ENCODE measurements at places on chromosomes 2 and 18.

- DNase-seq: no peak
Measured at GRCh38 chr2:179938026-179938425, 69.1 kb downstream of the CWC22 start.

GRCh38 chr2:127193967-127194280 lies 26.2 kb downstream of the CYP27C1 start:
- no peak for DNase-seq

- no peak for DNase-seq
Measured at GRCh38 chr2:238159071-238159539, 335 bp downstream of the ERFE start.

GRCh38 chr2:128641421-128642080 lies 322.9 kb upstream of the HS6ST1 start:
- no peak for DNase-seq

GRCh38 chr2:54550547-54550946 lies 94.4 kb downstream of the SPTBN1 start:
- DNase-seq: no peak

DNA sequence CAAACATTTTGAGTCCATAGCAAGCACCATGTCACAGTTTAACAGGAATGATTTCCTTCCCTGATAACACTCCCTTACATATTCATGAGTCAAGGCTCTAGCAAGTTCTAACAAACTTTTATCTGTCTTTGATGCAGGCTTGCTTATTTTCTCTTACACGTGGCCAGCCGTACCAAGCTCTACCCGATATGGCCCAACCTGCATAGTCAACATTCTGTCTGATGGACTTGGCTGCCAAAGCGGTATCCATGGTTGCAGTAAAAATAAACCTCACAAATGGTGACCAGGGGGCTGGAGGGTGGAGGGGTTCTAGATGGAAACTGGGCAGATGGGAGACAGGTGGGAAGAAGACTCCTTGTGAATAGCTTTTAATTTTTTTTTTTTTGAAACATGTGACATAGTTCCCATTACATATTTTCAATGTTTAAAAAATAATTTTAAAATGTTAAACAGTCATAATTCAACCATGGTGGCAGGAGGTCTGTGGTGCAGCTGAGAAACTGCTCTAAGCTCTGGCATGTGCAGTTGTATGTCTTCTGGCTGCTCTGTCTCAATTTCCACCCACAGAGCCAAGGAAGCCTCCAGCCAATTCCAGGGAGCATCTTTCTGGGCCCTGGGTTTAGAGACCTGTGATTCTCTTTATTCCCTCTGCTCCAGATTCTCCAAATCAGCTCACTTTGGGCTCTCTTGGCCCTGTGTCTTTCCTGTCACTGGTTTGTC lies 20.7 kb upstream of the CXCR1 start:
- peak; percentile 84 for DNase-seq

DNA sequence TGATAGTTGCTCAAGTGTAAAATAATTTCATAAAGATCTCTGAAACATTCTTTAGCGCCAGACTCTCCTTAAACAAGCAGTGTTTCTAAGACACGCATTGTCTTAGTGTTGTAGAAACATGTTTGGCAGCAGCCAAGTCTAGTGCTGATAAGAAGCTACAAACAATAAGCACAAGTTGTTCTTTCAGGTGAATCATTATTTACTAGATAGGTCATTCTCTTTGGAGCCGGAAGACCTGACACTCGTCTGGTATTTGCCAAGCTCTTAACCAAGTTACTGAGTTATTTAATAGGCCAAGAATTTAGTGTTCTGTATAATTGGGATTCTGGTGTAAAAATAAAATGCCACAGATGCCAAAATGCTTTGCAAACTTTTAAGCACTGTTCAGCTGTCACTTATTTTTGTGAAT lies 852.1 kb downstream of the CPS1 start:
- DNase-seq: no peak

GRCh38 chr2:156800781-156801361 lies 364.7 kb downstream of the GPD2 start:
- DNase-seq: no peak

DNA sequence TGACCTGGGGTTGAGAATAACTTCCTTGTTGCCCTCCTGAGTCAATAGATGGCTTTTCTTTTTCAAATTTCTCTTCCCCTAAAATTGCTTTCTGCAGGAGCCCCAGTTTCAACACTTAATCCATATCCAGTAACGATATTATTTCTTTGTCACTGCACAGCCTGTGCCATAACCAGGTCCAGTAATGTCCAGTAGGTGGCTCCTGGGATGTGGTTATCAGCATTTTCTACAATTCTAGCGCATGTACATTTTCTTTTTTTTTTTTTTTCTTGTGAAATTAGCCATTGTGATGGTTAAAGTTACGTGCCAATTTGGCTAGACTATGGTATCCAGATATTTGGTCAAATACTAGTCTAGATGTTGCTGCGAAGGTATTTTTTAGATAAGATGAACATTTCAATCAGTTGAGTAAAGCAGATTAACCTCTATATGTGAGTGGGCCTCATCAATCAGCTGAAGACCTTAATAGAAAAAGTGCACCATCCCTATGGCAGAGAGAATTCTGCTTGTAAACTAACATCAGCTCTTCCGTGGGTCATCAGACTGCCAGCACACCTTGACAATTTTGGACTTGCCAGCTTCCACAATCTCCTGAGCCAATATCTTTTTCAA lies 72.9 kb upstream of the SCG2 start:
- DNase-seq: no peak

DNA sequence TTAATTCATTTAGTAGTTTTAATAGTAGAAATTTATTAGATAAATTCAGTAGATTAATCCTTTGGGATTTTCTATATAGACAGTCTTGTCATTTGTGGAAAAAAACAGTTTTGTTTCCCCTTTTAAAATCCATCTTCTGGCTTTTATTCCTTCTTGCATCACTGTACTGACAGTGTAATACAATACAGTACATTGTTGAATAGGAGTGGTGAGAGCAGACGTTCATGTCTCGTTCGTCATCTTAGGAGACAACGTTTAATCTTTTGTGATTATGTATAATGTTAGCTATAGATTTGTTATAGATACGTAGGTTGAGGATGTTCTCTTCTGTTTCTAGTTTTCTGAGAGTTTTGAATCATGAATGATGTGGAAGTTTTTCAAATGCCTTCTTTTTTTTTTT lies 61.8 kb downstream of the NCOA1 start:
- no peak for DNase-seq

- DNase-seq: no peak
Measured at GRCh38 chr2:79860228-79861058, 347.6 kb downstream of the CTNNA2 start.

DNA sequence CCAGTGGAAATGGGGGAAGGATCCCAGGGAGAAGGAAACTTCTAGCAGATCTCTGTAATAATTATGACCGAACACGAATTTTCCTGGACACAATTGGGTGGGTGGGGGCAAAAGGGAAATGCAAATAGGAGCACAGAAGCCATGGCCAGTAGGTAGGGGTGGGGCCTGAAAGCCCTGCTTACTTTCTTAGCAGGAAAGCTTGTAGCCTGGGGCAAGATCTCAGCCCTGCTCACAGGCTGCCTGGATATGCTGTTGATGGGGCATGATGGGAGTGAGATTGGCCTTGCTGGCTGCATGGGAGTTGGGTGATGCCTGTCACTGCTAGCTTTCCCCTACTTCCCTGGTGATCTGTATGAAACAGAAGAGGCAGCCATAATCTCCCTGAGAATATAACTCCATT lies 45.9 kb upstream of the SPOPL start:
- no peak for DNase-seq

DNA sequence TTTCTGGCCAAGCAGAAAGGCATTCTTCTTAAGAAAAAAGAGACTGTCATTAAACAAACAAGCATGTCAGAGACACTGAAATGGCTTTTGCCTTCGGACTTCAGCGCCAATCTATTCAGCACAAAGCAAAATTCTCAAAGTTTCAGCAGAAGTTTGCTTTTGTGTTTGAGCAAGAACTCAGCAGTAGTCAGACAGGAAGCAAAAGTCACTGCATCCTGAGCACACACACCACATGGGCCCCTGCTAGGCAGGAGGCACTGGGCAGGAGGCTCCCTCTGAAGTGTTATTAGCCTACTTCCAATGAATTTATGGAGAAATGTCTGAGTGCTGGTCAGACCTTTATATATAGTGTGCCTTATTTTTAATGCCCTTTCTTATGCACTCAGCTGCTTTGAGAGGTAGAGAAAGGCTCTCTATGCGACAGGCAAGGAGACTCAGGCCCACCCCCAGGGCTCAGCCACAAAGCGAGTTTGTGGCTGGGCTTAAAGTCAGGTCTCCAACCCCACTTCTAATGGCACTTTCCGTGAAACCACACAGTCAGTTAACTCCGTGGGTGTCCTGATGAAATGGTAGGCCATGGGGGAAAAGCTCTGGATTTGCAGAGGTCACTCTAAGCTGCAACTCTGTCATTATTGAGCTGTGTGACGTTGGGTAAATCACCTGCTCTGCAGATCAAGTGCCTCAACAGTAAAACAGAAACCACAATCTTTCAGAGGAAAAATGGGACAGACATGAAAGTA lies 161.0 kb upstream of the TMEM200C start:
- no peak for DNase-seq

- no peak for DNase-seq
Measured at GRCh38 chr2:224850081-224850480, 133.9 kb upstream of the CCDC195 start.

DNA sequence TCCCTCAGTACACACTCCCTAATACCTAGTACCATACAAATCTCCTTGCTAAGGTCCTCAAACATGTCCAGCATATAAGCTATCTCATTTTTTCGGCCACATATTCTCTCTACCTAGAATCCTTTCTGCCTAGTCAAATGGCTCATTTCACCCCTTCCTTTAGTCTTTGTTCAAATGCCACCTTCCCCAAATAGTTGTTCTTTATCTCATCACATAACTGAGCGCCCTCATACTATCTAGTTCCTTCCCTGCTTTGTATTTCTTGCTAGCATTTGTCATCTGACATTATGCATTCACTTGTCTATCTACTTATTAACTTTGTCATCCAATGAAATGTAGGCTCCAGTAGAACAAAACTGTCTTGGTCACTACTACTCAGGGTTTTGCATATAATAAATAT lies 35.5 kb downstream of the RPRD1A start:
- no peak for DNase-seq

GRCh38 chr18:35973650-35974049 lies 1.2 kb downstream of the RMP24 start:
- DNase-seq: no peak

GRCh38 chr2:29012211-29012681 lies 31.1 kb downstream of the TOGARAM2 start:
- DNase-seq: peak; percentile 67

DNA sequence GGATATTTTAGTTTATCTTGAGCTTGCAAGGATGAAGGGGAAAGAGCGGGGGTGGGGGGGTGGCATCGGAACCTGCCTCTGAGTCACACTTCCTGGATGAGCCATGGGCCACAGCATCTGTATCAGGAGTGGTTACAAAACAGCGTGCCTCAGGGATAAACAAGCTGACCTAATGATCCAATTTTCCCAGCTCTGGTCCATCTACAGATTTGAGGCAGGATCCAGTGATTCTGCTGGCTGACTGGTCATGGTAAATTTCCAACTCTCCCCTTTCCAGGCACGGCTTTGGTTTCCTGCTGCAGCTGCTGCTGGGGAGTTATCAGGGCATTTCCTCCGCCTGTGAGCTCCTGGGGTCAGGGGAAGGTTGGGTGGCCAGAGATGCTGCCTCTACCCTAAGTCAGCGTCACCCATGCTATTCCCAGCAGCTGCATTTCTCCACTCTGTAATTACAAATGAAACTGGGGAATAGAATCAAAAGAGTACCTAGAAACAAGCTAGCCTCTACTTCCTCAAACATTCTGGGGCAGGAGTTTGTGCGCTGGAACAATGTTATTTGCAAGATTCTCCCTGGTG lies 4.7 kb upstream of the HPCAL1 start:
- peak; percentile 51 for DNase-seq

- no peak for DNase-seq
Measured at GRCh38 chr2:137383391-137383790, 580.9 kb upstream of the HNMT start.

- no peak for DNase-seq
Measured at GRCh38 chr18:57581301-57581934, 5.1 kb downstream of the FECH start.

DNA sequence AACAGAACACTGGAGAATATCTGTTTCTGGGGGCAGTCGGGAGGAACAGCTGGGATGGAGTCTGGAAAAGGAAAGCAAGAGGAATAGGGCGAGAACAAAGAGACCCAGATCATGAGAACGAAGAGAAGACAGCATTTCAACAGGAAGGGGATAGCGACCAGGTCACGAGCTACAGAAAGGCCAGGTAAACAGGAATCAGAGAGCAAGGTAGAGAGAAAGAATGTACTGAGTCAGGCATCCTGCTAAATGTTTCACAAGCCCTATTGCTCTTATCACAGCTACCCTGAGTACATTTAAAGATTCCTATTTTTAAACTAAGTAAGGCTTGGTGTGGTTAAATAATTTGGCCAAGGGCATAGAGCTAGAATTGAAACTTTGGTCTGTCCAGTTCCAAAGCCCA lies 254.9 kb upstream of the RAB12 start:
- DNase-seq: no peak

- DNase-seq: no peak
Measured at GRCh38 chr2:70982971-70983370, 4.5 kb downstream of the ANKRD53 start.

DNA sequence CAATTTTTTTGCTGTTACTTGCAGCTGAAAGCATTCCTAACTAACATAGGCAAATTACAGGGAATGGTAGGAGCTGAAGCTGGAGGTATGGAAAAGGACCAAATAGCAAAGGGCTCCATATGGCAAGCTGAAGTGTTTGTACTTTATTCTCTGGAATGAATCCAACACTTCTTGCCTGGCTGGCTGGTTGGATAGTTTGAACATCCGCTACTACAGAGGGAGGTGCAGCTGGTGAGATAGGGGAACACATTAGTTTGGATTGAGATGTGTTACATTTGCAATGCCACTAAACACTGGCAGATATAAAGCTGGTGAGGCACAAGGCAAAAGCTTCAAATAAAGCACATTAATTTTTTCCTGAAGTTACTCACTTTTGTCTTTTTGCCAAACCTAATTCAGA lies 291.5 kb downstream of the SP3 start:
- DNase-seq: no peak

GRCh38 chr2:79248776-79249175 lies 89.2 kb upstream of the REG3A start:
- no peak for DNase-seq

- DNase-seq: no peak
Measured at GRCh38 chr2:39874236-39874635, 95.2 kb upstream of the THUMPD2 start.

DNA sequence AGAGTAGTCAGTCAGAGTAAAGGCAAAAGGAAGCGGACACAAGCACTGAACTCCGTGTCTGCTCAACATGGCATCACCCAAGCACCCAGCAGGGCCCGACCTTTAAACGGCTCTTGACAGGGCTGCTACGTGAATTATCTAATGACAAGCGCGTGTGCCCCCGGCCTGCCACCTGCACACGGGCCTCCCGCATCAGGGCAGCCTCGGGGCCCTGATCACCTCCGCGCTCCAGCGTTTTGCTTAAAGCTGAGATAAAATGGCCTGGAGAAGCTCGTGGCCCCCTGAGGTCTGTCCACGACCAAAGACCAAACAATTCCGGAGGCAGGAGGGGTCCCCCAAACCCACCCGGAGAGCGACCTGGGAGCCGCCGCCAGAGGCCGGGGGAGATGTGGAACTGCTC lies 376 bp downstream of the NDUFA10 start:
- peak; percentile 28 for DNase-seq

- no peak for DNase-seq
Measured at GRCh38 chr2:60735496-60736250, 20.4 kb upstream of the PAPOLG start.

GRCh38 chr18:79485788-79486355 lies 90.1 kb downstream of the NFATC1 start:
- DNase-seq: peak; percentile 77
